ENCODE measurements at places on chromosomes 16 and 17.

DNA sequence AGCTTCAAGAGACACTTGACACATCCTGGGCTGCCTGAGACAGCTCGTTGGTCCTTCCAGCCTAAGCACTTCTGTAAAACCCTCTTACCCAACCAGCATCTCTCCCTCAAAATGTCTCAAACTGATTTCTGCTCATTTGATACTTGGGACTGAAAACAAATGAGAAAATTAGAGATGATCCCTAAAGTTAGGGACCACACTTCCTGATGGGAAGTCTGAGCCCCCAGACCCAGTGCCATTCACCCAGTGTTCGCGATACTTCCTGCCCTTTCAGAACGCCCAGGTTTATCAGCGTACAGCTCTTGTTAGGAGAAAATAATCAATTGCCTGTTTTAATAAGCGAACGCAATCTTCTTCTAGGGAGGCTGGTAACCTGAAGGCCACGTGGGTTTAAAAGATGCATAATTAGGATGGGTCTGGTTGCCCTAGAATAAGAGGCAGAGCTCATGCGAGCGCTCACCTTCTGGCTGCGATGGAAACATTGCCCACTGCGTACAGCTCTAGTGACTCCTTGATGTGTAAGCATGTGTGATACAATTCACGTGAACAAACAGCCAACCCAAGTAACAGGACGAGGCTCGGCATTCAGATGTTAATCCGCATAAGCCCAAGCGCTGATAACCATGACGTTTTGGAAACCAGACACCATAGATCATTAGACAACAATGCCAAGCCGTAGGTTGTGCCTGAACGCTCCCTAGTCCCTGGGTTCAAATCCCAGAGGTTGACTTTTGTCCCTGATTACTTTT lies 213.1 kb downstream of the FOXL1 start:
- no peak for DNase-seq

GRCh38 chr17:8791248-8791909 lies 7.8 kb downstream of the MFSD6L start:
- DNase-seq: no peak

- no peak for DNase-seq
These were observed at the start of gene KCNJ2 for GRCh38 chr17:70168977-70169708. TSS of gene KCNJ2 (plus strand) at chr17:70169532. CDS start at chr17:70175040, 5,508 bp downstream.

DNA sequence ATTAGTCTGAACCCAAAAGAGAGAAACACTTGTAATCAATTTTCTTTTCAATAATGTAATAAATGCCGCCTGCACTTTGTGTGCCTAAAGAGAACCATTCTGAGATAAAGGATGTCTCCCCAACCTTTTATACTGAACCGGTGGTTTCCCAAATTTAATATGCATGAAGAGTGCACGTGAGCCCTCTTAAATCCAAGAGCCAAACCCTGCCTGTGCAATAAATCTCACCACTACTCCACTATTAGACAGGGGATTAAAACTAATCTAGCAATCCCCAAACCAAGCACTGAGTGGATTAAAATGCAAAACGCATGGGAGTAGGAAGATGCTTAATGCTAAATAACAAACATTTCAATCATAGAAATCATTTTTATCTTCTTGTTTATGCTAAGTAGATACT lies 351.0 kb upstream of the PSMD7 start:
- no peak for DNase-seq

GRCh38 chr16:29012913-29013553 lies 28.2 kb downstream of the LAT start:
- DNase-seq: no peak

GRCh38 chr17:55607731-55608341 lies 96.6 kb upstream of the SMIM36 start:
- no peak for DNase-seq

- no peak for DNase-seq
These were observed 9.1 kb downstream of the ATP2A3 start for GRCh38 chr17:3954976-3955672.

GRCh38 chr16:85455534-85455933 lies 157.6 kb upstream of the GSE1 start:
- no peak for DNase-seq

DNA sequence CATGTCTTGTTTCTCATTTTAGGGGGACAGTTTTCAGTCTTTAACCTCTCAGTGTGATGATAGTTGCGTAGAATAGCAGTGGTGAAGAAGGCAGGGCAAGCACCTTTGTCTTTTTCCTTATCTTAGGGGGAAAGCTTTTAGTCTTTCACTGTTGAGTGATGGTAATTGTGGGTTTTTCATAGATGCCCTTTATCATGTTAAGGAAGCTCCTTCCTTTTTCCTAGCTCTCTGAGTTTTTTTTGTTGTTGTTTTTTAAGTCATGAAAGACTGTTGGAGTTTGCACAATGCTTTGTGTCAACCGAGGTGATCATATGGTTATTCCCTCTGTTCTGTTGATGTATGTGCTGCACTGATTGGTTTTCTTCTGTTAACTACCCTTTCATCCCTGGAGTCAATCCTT lies 15.7 kb downstream of the NOL11 start:
- DNase-seq: no peak

GRCh38 chr16:19017179-19017578 lies 33.4 kb downstream of the TMC7 start:
- DNase-seq: no peak

GRCh38 chr17:37067555-37068111 lies 118.9 kb downstream of the AATF start:
- peak; percentile 50 for DNase-seq

- no peak for DNase-seq
These were observed 95.4 kb downstream of the CYLD start for GRCh38 chr16:50837324-50837723.

- DNase-seq: peak; percentile 65
These were observed 2.3 kb downstream of the LIMD2 start for GRCh38 chr17:63697341-63698286.

GRCh38 chr16:49213594-49213993 lies 68.0 kb downstream of the CBLN1 start:
- DNase-seq: no peak
